Glomerular endothelial cell (primary cell): ENCODE measurements at places on chromosomes 6 and 20. TPM values are rescaled to one million over a fixed set of nuclear protein-coding genes. Genes with fewer than 3 reads are reported as not detected.

Gene RRP36
- total RNA-seq: 83.9 and 99.2 TPM in 2 replicates

Gene NINL
- total RNA-seq: 9.7 and 16.8 TPM in 2 replicates

Gene TRIM15
- total RNA-seq: not detected in 2 replicates

Gene IYD
- total RNA-seq: not detected in 2 replicates

Gene GJA1
- 232 and 310 TPM in 2 replicates for total RNA-seq

DNA sequence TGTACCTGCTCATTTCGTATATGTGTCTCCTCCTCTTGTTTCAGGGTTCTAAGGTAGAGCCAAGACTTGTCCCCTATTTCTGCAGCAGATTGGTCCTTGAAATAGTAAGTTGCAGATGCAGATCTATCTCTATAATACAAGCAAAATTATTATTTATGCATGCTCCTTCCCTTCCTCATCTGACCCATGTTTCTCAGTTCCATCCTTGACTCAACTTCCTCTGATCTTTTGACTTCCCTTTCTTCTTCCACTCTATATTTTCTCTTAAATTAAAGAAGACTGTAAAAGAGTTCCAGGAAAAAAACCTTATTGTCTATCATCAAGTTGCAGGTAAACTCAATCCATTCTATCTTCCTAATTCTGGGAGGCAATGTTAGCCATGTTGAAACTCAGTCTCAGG lies 23.7 kb downstream of the PLA2G7 start:
- no peak for DNase-seq

DNA sequence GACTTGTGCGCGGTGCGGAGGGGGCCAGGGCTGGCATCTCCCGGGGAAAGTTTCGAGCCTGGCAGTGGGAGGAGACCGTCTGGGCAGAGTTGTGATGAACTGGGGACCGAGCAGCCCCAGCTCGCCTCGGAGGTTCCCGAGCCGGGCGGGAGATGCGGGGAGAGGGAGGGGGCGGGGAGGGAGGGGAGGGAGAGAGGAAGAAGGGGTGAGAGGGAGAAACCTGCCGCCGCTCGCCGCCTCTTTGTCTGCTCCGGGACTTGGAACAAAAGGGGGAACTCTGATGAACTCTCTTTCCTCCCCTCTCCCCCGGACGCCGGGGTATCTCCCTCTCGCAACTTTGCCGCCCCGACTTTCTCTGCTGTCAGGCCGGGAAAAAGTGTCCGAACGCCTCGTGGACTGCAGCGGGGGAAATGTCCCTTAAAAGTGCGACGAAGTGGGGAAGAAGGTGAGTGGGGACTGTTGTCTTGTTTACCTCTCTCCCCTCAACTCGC lies 72.7 kb downstream of the SOX4 start:
- no peak for DNase-seq

DNA sequence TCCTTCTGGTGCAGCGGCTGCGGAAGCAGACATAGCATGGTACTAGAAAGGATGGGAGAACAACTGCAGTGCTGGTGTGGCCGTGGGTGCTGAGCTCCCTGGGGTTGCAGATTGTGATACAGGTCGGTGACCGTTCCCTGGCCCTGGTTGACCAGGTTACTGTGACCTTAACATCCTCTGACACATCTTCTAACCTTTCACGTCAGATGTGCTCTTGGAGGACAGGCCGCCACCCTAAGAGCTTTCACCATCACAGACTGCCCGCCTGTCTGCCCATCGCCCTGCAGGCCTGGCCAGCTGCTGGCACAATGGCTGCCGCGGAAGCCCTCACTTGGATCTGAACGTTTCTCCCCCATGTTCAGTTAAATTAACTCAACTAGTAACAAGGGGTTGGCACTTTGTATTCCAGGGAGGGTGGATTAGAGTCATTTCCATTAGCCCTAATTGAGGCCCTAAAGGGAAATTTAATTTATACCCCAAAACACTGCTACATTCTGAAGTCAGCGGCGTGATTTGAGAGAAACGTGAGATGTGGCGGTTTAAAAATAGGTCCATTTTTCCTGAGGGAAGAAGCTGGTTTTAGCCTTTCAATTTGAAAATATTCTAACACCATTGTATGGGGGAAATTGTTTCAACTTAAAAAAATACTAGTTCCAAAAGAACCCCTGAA lies 443.9 kb upstream of the CDH4 start:
- no peak for DNase-seq

DNA sequence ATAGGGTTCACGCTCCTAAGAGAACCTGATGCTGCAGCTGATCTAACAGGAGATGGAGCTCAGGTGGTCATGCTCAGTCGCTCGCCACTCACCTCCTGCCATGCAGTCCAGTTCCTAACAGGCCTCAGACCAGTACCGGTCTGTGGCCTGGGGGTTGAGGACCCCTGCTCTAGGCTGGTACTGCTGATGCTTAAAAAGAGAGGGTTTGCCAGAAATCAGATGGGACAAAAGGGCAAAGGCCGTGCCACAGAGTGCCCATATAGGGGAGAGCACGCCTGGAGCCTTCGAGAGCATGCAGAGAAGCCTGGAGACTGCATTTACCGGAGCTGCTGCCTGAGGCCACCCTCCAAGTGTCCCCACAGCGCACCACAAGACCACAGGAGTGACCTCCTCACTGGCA lies 75.5 kb downstream of the PTPN1 start:
- no peak for DNase-seq

DNA sequence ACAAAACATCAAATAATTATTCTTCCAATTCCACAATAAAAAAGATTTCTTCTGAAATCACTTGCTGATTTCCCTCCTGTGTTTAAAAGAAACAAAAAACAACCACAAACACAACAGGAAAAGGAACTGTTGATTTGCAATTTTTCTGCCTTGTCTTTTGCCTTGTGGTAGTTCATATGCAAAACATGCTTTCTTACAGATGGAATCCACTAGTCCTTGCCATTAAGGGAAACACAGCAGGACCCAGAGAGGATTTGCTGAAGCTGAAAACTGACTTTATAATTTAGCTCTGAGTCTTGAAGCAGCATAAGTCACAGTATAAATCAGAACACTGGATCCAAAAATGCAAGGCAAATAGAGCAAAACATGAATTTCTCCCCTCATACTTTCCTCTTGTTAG lies 328.8 kb downstream of the PHF3 start:
- DNase-seq: no peak

- no peak for DNase-seq
Measured at GRCh38 chr6:106430466-106430865, 69.9 kb downstream of the CRYBG1 start.

DNA sequence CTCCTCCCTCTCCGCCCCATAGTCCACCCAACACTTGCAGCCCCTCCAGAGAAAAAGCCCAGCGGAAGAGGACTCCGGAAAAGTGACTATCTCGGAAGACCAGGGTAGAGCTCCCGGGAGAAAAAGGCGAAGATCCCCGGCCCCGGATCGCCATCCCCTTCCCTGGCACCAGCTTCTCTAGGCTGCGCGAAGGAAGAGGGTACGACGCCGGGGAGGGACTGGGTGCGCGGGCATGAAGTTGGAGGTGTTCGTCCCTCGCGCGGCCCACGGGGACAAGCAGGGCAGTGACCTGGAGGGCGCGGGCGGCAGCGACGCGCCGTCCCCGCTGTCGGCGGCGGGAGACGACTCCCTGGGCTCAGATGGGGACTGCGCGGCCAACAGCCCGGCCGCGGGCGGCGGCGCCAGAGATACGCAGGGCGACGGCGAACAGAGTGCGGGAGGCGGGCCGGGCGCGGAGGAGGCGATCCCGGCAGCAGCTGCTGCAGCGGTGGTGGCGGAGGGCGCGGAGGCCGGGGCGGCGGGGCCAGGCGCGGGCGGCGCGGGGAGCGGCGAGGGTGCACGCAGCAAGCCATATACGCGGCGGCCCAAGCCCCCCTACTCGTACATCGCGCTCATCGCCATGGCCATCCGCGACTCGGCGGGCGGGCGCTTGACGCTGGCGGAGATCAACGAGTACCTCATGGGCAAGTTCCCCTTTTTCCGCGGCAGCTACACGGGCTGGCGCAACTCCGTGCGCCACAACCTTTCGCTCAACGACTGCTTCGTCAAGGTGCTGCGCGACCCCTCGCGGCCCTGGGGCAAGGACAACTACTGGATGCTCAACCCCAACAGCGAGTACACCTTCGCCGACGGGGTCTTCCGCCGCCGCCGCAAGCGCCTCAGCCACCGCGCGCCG lies 822 bp downstream of the FOXQ1 start:
- no peak for DNase-seq

GRCh38 chr20:46929902-46930301 lies 35.3 kb downstream of the EYA2 start:
- no peak for DNase-seq

GRCh38 chr6:122663981-122664380 lies 53.8 kb downstream of the PKIB start:
- no peak for DNase-seq

- no peak for DNase-seq
Measured at GRCh38 chr6:12289365-12289919, 719 bp upstream of the EDN1 start.

DNA sequence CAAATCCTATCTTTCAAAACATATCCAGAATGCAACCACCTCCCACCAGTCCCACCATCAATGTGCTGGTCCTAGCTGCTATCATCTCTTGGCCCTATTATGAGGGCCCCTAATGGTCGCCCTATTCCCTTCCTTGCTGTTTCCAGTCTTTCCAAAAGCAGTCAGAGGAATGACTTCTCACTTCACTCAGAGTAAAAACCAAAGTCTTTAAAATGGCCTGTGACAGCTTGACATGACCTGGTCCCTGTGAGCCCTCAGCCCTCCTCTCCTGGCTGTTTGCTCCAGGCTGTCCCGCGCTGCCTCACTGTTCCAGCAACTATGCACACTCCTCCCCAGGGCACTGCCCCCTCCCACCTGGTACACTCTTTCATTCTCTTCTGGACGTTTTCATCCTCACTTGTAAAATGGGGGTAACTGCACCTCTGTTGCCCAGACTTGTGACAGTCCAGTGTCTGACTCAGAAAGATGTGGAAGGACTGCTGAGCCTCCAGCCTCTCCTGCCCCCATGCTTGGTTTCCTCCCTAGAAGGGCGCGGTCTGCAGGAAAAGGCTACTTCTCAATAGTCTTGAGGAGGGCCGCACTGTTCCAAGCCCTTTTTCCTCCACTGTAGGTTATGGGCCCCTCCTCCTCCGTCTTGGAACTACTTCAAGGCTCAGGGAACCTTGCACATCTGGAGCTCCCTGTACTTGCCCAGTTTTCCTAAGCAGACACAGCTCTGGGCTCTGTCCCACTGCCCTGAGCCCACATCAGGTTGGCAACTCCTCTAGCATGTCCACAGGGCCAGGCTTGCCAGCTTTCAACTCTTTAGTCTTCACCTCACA lies 64.7 kb downstream of the MYH7B start:
- DNase-seq: no peak
